ENCODE measurements at places on chromosomes 6 and 20.

DNA sequence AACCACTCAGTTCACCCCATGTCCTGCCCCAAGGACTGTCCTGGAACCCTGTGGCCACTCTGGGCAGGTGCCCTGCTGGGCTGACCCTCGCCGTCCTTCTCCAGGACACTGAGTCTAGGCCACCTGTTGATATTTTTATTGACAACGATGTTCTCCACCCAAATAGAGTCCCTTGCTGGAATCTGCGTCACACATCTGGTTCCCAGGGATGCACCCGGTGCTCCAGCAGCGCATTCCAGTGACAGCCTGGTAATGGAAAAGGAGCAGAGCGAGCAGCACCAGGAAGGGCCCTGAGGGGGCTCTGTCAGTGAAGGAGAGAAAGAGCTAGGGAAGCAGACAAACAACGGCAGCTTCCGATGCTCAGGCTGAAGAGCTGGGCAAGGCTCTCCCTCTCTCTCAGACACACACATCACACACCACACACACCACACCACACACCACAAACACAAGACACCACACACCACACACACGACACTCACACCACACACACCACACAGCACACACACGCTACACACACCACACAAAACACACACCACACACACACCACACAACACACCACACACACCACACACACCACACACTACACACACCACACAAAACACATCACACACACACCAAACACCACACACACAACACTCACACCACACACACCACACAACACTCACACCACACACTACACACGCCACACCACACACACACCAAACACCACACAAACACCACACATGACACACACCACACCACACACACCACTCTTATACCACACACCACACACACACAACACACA, 117.9 kb upstream of the THBS2 start:
- no peak for DNase-seq

DNA sequence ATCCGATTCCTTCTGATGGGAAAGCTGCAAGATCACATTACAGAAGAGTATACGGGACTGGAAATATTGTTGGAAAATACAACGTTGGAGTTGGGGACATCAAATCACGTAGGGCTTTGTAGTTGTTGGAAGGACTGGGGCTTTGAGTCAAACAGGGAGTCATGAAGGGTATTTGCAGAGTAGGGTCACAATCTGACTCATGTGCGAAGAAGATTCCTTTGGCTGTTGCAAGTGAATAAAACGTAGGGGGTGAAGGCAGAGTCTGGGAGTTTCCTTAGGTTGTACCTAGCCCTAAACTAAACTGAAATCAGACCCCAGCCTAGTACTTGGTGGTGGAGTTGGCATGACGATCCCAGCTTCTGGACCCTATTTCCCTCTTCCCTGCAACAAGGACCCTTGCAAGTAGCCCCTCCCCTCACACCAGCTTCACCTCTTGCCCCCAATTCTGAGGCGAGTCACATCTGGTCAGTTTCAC, 32.3 kb downstream of the SNX5 start:
- DNase-seq: no peak

- DNase-seq: no peak
Observed at GRCh38 chr6:34586327-34587040, 30.4 kb upstream of the SPDEF start.

GRCh38 chr6:21199262-21199661, 394.3 kb upstream of the SOX4 start:
- DNase-seq: no peak

DNA sequence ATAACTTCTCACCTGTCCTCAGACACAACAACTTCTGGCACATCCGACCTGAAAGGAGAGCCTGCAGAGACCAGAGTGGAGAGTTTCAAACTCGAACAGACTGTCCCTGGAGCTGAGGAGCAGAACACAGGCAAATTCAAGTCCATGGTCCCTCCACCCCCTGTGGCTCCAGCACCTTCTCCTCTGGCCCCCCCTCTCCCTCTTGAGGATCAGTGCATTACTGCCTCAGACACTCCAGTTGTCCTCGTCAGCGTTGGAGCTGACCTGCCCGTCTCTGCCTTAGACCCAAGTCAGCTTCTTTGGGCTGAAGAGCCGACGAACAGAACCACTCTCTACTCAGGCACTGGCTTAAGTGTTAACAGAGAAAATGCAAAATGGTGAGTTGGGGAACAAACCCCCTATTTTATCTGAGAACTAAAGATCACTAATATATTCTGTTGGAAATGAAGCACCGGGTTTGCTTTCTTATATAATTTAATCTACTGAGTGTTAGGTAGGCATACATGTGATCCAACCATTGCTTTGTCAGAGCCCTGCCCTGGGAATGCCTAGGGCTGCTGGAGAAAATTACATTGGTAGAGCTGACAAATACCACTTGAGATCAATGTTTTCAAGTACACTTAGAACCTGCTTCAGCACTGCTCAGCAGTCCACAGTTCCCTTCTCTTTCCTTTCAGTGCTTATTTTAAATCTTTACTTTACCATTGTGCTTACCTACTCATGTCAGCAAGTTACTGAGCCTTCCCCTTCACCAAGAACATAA, 77.5 kb upstream of the LTV1 start:
- no peak for DNase-seq

- no peak for DNase-seq
Observed at GRCh38 chr6:105851606-105852005, 234.5 kb upstream of the PRDM1 start.

- no peak for DNase-seq
Observed at GRCh38 chr6:108562503-108562993, 1.8 kb downstream of the FOXO3 start.

GRCh38 chr20:18272451-18272850, 15.9 kb upstream of the ZNF133 start:
- no peak for DNase-seq

GRCh38 chr6:83160167-83160566, 32.9 kb downstream of the PGM3 start:
- DNase-seq: no peak

GRCh38 chr6:20292905-20293304, 80.6 kb upstream of the MBOAT1 start:
- DNase-seq: no peak

- no peak for DNase-seq
Observed at GRCh38 chr20:19451231-19451922, 238.9 kb downstream of the SLC24A3 start.

GRCh38 chr6:56244089-56244488, 3.3 kb downstream of the COL21A1 start:
- no peak for DNase-seq

GRCh38 chr6:131244942-131245341, 109.7 kb downstream of the AKAP7 start:
- DNase-seq: no peak

DNA sequence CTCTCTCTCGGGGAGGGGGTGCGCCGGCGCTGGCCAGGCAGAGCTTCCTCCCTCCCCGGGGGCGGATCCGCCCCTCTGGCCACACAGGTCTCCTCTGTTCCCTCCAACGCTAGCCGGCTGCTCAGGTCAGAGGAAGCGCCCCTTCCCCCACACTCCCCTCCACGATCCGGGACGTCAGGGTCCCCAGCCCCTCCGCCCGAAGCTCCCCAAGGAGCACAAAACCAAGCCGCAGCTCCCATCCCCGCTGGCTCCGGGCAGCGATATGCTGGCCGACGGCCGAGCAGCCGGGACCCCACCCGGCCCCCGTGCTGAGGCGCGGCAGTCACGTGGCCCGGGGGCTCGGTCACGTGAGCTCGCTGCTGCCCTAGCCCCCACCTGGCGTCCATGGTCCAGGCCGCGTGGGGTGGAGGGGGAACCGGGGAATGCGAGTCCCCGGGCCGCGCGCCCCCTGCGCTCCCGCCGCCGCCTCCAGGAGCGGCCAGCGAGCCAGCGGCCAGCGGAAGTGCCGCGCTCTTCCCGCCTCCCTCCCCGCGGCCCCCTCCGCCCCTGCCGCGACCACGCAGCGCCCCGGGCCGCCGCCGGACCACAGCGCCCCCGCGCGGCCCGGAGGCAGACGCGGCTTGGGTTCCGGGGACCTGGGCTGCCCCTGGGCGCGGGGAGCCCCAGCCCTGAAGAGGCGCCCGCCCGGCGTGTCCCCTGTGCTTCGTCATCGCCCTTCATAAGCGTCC, at the start of gene SLC35B2:
Gene SLC35B2 (minus strand): TSS at position 504 of the 728 bp plus-strand sequence. CDS start 118 bp downstream, at position 386.
- peak; percentile 95 for DNase-seq

DNA sequence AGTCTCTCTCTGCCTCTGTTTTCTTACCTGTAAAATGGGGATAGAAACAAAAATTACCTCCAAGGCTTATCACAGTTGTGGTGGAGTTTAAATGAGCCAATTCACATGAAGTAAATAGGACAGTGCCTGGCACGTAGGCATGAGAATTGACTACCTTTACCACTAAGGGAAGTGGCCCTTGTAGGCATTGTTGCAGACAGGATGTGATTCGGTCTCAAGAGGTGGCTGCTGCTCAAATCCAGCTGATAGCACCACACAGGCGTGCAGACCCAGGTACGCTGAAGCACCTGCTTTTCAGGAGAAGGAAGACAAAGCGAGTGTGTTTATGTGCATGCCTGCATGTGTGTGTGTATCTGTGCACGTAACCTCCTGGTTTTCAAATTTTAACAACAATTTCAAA, 108.6 kb downstream of the EYA2 start:
- DNase-seq: no peak

DNA sequence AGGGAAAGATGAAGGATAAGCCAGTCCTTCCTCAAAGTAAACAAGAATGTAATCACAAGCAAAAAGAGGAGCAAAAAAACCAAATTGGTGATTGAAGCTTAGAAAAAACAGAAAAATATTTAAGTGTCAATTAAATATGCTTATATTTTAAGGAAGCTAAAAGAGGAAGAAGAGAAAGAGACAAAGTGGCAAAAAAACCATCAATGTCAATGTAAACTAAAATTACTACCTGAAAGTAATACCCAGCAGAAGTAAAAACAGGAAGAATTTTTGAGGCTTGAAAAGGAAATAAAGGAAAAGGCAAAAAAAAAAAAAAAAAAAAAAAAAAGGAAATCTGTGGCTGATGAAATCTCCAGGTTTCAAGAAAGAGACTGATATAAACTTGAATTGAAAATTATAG, 36.2 kb upstream of the OGFRL1 start:
- no peak for DNase-seq

GRCh38 chr6:222468-222867, 69.8 kb upstream of the DUSP22 start:
- DNase-seq: no peak

GRCh38 chr6:18203786-18204185, 48.6 kb downstream of the KDM1B start:
- no peak for DNase-seq

- peak; percentile 78 for DNase-seq
Observed at GRCh38 chr6:109526905-109527628, 44.0 kb upstream of the ZBTB24 start.

GRCh38 chr6:26502165-26502564, 2.1 kb downstream of the BTN1A1 start:
- DNase-seq: no peak

GRCh38 chr6:20906945-20907344, 372.7 kb downstream of the CDKAL1 start:
- DNase-seq: no peak

GRCh38 chr6:7559651-7560385, 18.3 kb downstream of the DSP start:
- DNase-seq: peak; percentile 73

DNA sequence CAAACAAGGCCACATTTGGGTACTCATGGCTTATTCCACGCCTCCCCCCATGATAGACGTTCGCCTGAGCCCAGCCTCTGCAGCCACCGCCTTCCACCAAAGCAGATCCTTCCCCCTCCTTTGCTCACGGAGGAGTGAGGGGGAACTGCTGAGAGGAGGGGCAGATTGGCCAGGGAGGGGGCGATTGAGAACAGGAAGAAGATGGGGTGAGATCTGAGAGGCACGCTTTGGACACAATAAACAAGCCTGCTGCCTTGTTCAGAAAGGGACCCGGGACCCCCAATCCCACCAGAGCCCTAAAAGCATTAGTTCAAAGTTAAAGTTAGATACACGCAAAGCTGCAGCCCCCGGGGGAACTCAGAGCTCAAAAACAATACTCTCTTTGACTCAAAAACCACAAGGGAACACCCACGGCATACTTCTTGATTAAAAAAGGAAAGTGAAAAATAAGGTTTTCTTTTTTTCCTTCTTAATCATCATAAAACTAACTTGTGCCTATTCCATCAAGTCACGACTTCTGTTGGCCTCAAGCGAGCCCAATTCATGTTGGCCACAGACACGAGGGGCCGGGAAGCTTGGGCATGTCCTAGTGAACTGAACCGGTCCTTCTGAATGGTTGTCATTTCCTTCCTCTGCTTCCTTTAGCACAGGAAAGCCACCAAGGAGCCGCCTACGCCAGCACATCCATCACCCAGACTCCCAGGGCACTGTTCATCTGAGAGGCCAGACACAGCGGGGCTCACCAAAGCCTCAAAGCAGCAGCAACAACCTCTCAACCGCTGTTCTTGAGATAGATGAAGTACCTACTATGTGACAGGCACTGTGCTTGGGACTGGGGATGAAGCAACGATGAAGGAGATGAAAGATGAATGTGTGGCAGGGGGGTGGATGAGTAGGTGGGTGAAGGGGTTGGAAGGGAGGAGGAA, 44.7 kb downstream of the NFATC2 start:
- DNase-seq: peak; percentile 96

DNA sequence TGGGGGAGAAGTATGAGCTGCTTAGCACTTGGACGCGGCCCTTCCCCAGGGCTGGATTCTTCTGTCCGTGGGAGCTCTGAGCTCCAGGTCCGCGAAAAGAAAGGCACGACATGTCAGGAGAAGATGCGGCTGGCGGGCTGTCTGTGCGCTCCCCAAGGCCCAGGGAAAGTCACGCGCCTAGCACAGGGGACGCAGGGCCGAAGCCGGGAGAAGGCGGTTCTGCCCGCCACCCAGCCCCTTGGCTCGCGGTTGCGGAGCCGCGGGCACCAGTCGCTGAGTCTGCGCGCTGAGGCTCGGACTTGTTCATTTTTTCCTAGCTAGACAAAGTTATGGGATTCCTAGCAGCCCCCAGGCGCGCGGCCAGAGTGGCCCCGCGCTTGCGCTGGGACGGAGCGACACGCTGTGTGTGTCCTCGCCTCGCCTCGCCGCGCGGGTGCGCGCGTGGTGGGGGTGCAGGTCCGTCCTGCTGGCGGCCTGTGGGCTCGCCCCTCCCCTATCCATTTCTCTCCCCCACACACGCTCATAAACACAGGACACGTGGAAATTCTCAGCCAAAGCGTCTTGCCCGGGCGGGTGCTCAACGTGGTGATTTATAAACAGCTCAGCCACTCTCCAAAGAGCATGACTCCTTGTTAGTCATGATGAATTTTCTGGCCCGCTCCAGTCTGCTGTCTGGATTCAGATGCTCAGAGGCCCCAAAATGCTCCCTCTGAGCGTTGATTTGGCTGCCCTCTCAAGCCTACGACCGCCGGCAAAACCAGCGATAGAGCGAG, 1.9 kb upstream of the POU3F2 start:
- DNase-seq: no peak

GRCh38 chr20:21808863-21809664, 103.6 kb downstream of the PAX1 start:
- peak; percentile 71 for DNase-seq

DNA sequence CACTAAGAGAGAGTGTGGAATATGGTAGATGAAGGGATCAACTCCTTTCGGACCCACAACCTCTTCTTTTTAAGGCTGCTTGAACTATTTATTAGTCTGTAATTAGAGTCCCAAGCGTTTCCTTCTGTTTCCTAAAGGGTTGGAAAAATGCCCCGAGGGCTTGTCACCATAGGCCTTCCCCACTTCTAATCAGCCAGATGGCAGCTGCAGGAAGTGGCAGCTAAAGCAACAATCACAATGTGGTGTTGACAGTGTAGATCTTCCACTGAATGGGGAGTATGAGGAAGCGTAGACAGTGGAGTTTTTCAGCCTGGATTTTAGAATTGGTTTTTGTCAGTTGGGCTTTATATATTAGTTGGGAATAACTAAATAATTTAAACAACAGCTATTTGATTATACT, 40.6 kb downstream of the SLC35D3 start:
- DNase-seq: no peak

- no peak for DNase-seq
Observed at GRCh38 chr6:110360676-110361075, 2.5 kb upstream of the METTL24 start.

Measured in COLO829 (cell line).